ENCODE measurements at places on chromosomes 5 and 9.

- DNase-seq: no peak
These were observed 73.7 kb downstream of the SHB start for GRCh38 chr9:37995348-37995737.

- DNase-seq: peak; percentile 48
These were observed 45.9 kb downstream of the CERT1 start for GRCh38 chr5:75465480-75465879.

- DNase-seq: no peak
These were observed 46.2 kb downstream of the LHFPL2 start for GRCh38 chr5:78602400-78602799.

- no peak for DNase-seq
These were observed 77.4 kb downstream of the SLIT3 start for GRCh38 chr5:169223595-169223953.

GRCh38 chr5:57488215-57488955 is 5.8 kb upstream of the ACTBL2 start:
- no peak for DNase-seq

DNA sequence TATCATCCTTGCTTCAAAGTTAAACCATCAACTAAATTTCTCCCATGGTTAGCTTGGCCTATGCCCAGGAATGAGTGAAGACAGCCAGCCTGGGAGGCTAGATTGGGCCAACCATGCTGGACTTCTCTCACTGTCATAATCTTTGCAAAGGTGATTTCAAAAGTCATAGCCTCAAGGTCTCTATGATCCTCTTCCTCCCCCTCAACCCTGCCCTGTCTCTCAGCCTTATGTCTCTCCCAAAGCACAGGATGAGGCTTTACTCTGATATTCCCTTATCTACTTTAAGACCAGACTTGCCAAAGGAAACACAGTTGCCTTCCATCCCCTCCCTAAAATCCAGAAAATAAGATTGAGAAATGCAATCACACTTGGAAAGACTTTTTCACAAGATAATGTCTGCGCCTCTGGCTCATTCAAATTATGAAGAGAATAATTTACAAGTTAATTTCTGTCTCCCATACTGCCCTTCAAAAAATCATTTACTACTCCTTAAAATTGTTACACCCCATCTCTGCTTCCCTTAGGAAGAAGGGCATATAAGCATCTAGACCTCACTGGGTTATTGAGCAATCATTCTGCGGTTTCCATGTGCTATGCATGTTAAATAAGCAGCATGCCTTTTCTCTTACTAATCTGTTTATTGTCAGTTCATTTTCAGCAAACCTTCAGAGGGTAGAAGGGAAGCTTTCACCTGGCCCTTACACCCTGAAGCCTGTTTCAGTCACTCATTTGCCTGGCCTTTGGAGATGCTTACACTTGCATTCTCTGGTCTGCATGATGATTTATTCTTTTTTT is 113.8 kb upstream of the ANKRD55 start:
- DNase-seq: no peak

DNA sequence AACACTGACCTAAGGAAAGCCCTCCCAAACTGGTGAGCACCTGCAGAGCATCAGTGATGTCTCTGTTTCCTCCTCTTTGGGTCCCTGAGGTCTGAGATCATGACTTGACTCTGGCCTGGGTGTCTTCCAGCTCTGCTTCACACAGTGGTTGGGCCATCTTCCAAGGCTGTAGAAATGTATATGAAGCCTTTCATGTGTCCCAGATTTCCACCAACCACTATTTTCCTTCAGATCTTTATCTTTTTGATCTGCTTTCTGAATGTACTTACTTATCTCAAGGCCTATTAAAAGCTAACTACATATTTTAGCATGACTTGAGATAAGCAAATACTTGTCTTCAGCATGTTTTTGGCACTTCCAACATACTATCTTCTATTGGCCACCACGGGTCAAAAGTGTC is 47.1 kb downstream of the PRELID2 start:
- DNase-seq: no peak

DNA sequence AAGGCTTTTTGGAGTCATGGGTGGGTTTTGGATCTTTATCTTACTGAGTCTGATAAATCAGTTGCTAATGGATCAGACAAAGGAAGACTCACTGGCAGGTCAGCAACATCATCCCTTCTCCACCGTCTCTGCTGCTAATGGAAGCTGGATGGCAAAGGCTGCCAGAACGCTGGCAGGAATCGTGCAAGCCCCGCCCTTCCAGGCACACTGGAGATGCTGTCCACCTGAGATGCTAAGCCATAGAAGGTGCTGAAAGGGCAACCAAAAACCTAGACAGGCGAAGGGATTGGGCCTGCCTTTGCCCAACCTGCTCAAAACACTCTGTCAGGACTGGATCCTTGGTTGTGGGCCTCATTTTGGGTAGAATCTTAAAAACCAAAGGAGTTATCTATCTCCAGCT is 139.5 kb upstream of the FSTL4 start:
- no peak for DNase-seq

GRCh38 chr9:17063535-17064135 is 71.2 kb upstream of the CNTLN start:
- peak; percentile 11 for DNase-seq

DNA sequence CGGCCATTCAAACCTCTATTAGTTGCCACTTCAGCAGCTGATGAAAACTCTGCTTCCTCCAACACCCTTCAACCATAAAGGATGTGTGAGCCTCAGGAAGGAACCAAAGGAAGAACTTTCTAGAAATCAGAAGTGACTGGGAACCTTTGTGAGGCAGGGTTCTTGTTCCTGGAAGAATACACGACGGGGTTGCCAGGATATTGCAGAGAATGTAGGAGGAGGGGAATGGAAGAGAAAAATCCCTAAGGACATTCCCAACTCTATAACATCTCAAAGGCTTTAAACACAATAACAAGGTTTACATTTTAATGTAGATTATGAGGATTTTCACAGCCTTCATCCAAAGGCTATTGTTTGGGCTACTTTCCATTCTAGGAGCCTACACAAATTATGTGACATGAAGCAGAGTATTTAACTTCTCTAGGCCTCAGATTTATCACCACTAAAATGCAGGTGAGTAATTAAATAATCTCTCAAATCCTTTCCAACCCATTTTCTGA is 147.7 kb downstream of the GLIS3 start:
- no peak for DNase-seq

GRCh38 chr5:68230285-68230684 is 14.7 kb downstream of the PIK3R1 start:
- DNase-seq: no peak

- no peak for DNase-seq
These were observed 15.5 kb downstream of the IGIP start for GRCh38 chr5:140141241-140141640.

- no peak for DNase-seq
These were observed 180.0 kb upstream of the KLF9 start for GRCh38 chr9:70594386-70594944.

Data from NCI-H2029 treated with DMSO at 0.1 percent for 48 hours (cell line).